Right renal pelvis (tissue), 4 donors: ENCODE measurements at places on chromosomes 13 and 19.

- DNase-seq = no peak
Observed at GRCh38 chr13:78029901-78030300, 111.3 kb upstream of the EDNRB start.

GRCh38 chr13:112806739-112807652 lies 117.2 kb downstream of the ATP11A start:
- DNase-seq = no peak

DNA sequence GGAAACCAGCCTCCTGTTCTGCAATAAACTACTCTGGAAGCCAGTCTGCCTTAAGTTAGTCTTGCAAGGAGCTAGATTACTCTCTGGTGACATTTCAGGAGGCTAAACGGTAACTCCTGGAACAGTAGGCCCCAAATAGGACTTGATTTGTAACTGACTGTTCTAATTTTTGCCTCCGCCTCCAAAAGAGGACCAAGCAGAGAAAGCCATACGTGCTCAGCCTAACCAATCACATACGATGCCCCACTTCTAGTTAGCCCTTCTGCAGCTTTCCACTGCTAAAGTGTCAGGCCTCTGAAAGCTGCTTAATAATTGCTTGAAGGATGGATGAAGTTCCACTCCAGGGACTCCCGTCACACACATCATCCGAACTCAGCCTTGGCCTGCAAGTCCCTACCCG lies 744 bp downstream of the ZNF805 start:
- DNase-seq = no peak

DNA sequence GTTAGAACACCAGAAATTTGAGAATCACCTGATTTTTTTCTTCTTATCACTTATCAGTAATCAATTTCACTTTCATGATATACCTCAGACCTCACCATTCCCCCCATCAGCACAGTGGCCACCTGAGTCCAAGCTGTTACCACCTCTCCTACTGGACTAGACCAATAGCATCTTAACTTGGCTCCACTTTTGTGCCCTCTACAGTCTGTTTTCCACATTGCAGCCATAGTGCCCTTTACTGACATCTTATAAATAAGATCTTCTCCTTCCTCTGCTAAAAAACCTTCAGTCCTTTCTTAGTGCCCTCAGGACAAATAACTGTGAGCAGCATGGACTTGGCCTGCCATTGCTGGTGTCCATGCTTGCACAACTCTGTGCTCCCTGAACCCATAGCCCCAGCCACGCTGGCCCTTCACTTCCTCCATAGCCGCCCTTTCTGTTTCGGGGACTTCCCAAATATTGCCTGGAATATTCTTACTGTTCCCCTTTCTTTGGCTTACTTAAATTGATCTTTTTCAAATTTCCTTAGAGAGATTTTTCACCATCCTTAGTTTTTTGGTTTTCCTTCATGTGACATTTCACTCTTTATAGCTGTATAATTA lies 380.8 kb downstream of the LMO7 start:
- DNase-seq = no peak

- DNase-seq = no peak
Observed at GRCh38 chr19:45404557-45405434, at the start of gene PPP1R13L. Gene PPP1R13L (minus strand): TSS chr19:45405069. CDS start chr19:45398318, 6,751 bp downstream.

DNA sequence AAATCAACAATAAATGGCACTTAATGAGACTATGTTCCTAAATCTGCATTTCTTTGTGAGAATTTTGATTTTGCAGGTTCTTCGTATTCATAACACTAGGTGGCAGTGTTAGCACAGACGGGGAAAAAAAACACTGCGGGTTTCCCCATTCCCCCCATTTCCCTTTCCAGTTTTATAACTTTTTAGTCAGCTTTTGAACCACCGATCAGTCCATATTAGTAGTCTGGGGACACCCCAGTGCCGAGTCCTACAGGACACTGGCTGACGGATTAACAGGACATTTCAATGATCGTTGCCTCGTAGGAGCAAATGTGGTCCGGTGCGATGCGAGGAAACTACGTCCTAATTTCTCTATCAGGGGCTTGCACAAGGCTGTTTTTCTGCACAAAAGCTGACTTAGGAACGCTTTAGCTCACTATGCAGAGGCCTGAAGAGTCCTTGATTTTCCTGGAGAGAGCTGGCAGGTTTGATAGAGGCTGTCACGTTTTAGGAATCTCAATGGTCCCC lies 234.3 kb downstream of the LMO7 start:
- no peak for DNase-seq

DNA sequence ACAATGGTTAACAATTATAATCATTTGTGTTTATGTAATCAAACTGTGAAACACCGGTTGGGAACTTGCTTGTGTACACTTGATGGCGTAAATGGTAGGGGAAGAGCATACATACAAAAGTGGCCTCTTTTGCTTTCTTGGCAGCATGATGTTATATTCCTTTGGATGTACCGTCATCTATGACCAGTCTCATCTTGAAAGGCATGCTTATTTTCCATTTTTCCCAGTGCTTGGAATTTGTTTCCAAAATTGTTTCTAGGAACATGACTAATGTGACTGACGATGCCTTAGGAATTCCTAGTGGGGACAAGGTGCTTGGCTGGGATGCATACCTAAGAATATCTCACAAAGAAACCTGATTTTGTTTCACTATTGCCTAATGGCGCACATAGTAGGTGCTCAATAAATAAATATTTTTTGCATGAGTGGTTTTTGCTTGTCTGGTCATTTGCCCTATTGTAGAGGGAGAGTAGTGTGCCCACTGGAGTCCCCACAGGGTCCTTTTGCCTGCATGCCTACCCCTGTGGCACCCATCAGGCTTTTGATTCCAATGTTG lies 45.5 kb downstream of the SAE1 start:
- DNase-seq = no peak

DNA sequence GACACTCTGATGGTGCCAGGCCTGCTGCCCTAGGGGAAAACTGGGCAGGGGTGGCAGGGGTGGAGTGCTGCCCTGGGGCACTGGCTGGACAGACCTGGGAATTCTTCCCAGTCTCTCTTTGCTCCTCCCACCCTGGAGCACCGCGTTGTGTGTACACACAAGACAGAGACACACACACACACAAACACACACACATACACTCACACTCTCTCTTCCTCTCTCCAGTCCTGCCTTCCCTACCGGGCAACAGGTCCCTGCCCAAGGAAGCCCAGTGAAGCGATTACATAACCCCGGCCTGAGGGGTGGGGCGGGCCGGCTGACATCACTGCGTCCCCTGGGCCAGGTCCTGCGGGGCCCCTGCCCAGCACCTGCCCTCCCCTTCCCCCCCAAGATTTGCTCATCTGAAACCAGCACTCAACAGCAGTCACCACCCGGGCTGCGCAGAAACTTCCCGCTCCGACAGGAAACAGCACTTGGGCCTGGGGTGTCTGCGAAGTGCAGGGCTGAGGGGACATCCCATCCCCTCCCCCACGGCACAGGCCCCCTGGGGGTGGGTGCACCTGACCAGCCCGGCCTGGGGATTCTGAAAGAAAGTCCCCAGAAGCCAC lies 1.2 kb downstream of the MKNK2 start:
- DNase-seq = no peak
